Progenitor cell of endocrine pancreas (in vitro differentiated cells): ENCODE measurements at places on chromosomes 1 and 21. TPM values are rescaled to one million over a fixed set of nuclear protein-coding genes. Genes with fewer than 3 reads are reported as not detected.

GRCh38 chr1:35717911-35718476 is 690 bp downstream of the C1orf216 start:
- H3K27ac ChIP-seq: no peak overlapping the region
- peaks cover 7% of the 10 kb centered on the region for H3K36me3 ChIP-seq
- no peak for DNase-seq

GRCh38 chr1:19014765-19015164 is 58.3 kb upstream of the IFFO2 start:
- DNase-seq: no peak
- no peak overlapping the region for H3K4me3 ChIP-seq
- H3K27me3 ChIP-seq: no peaks in the 10 kb centered on the region
- H3K36me3 ChIP-seq: no peaks in the 10 kb centered on the region

GRCh38 chr1:186304982-186305949 is 69.8 kb downstream of the TPR start:
- DNase-seq: no peak
- no peak overlapping the region for H3K4me3 ChIP-seq
- H3K27ac ChIP-seq: no peak overlapping the region
- H3K27me3 ChIP-seq: no peaks in the 10 kb centered on the region

DNA sequence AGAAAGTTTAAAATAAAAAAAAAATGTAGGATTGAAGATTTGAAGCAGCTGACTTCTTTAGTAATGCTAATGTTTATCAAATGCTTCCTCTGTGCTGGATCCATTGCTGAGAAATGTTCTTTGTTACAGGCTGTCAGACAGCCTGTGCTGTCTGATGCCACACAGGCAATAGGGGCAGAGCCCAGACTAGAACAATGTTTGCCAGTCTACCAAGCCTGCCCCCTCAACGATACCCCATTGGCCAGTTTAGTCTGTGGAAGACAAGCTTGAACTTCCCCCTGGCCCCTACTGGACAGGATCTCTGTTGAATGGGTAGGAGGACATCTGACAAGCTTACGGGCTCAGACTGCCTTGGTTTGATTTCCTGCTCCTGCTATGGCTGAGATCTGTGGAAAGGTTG is 79.4 kb downstream of the PAPPA2 start:
- no peak overlapping the region for H3K4me3 ChIP-seq
- no peak for DNase-seq
- no peaks in the 10 kb centered on the region for H3K27me3 ChIP-seq
- H3K36me3 ChIP-seq: no peaks in the 10 kb centered on the region
- H3K4me1 ChIP-seq: no peaks in the 10 kb centered on the region

S100A2 gene
- total RNA-seq: 0.36 and 1.6 TPM in 2 replicates

DNA sequence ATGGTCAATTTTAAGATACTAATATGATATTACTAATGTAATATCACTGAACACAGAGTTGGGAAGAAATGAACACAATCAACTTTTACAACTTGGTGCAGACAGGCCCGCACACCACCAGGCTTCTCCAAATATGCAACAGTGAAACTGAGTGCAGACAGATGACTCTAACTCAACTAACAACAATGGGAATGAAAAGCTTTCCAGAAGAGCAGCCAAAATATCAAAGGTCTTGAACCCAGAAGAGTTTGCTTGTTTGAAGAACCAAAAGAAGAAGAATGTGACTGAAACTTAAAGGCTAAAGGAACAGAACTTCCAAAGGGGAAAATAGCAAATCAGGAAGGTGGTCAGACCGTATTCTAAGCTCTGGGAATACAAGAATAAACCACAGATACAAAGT is 89.8 kb upstream of the COL11A1 start:
- no peak overlapping the region for H3K4me3 ChIP-seq
- H3K36me3 ChIP-seq: no peaks in the 10 kb centered on the region
- no peak overlapping the region for H3K27ac ChIP-seq
- H3K4me1 ChIP-seq: no peaks in the 10 kb centered on the region
- no peak for DNase-seq

- no peak overlapping the region for H3K27ac ChIP-seq
- peaks cover 1% of the 10 kb centered on the region for H3K36me3 ChIP-seq
- peaks cover 3% of the 10 kb centered on the region for H3K4me1 ChIP-seq
- no peaks in the 10 kb centered on the region for H3K27me3 ChIP-seq
Measured at GRCh38 chr1:59718064-59718988, 96.4 kb upstream of the HOOK1 start.

GRCh38 chr1:235470741-235471439 is 33.4 kb downstream of the B3GALNT2 start:
- no peak overlapping the region for H3K27ac ChIP-seq
- no peak overlapping the region for H3K4me3 ChIP-seq
- H3K27me3 ChIP-seq: no peaks in the 10 kb centered on the region
- no peak for DNase-seq

DNA sequence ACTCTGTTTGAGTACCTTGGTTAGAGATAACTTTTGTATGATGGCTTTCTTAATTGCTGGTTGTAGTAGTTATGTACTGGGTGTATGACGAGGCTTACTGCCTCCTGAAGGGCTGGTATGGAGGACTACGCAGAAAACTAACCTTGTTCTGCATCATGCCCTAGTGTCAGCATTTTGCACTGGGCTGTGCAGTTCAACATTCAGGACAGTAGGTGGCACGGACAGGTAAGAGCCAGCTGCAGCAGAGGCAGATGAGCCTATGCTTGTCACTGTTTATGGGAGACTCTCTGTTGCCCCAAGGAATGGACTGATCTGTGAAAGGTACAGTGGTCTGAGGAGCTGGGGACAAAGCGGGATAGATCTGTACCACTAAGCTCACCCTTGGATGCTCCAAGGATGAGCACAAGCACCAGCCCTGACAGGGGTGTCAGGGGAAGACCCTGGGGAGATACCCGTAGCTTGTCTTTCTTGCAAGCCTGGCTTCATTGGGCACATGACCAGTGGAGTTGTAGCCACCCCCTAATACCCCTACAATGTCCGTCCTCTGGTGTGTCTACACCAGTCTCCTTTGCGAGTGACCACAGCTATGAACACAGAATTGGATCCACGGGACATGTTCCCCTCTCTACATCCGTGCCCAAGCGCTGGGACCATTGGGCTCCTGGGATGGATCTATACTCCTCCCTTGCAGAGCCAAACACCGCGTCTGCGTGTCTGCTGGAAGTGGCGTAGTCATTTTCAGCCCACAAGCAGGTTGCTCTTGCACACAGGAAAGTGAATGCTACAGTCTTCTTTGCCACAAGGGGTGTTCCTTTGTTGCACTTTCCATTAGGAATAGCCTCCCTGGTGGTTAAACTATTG is 51.1 kb upstream of the CFHR3 start:
- H3K4me1 ChIP-seq: no peaks in the 10 kb centered on the region
- peaks cover 6% of the 10 kb centered on the region for H3K27me3 ChIP-seq
- peak; percentile 33 for DNase-seq
- no peak overlapping the region for H3K4me3 ChIP-seq
- H3K27ac ChIP-seq: no peak overlapping the region
- no peaks in the 10 kb centered on the region for H3K36me3 ChIP-seq

CD247 gene
- not detected in 2 replicates for total RNA-seq

DNA sequence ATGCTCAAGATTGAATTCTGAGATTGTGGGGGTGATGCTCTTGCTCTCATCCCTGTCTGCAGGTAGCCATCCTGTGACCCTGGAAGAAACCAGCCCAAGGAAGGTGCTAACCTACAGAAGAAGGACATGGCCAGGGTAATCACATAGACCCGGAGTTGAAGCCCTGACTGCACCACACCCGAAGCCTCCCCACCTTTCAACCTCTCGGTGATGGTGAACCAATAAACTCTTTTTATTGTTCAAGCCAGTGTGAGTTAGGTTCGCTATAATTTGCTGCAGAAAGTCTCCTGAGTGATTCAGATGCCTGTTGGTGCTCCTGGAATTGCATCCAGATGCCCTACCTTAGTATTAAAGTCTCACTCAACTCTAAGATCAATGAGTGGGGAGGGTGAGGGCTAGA is 163.6 kb downstream of the PLPP3 start:
- H3K4me1 ChIP-seq: peaks cover 50% of the 10 kb centered on the region
- peak overlapping the region; percentile 9 for H3K4me3 ChIP-seq
- H3K27me3 ChIP-seq: no peaks in the 10 kb centered on the region
- H3K36me3 ChIP-seq: no peaks in the 10 kb centered on the region

DNA sequence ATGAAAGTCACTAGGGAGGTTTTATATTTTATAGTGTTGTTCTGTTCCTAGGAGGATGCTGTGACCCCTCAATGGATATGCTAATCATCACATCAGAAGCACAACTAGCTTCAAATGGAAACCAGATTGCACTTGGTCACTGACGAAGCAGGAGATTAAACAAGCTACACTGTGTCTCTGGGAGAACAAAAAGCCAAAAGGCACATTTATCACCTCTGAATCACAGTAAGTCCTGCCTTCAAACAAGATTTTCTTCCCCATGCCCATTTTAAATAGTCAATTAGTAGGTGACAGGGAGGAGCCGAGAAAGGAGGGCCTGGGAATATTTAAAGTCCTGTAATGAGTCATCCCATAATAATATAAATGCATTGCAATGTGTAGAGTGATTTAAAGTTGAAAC is 38.1 kb downstream of the RGS2 start:
- no peak overlapping the region for H3K4me3 ChIP-seq
- DNase-seq: no peak
- no peak overlapping the region for H3K27ac ChIP-seq
- no peaks in the 10 kb centered on the region for H3K27me3 ChIP-seq
- peaks cover 16% of the 10 kb centered on the region for H3K4me1 ChIP-seq

GRCh38 chr1:225191199-225191753 is 236.6 kb downstream of the LBR start:
- H3K27ac ChIP-seq: no peak overlapping the region
- no peak overlapping the region for H3K4me3 ChIP-seq
- peaks cover 60% of the 10 kb centered on the region for H3K36me3 ChIP-seq
- DNase-seq: no peak
- no peaks in the 10 kb centered on the region for H3K27me3 ChIP-seq

GRCh38 chr1:108643492-108644335 is 17.2 kb downstream of the HENMT1 start:
- H3K4me1 ChIP-seq: peaks cover 11% of the 10 kb centered on the region
- H3K4me3 ChIP-seq: no peak overlapping the region
- no peak for DNase-seq

DNA sequence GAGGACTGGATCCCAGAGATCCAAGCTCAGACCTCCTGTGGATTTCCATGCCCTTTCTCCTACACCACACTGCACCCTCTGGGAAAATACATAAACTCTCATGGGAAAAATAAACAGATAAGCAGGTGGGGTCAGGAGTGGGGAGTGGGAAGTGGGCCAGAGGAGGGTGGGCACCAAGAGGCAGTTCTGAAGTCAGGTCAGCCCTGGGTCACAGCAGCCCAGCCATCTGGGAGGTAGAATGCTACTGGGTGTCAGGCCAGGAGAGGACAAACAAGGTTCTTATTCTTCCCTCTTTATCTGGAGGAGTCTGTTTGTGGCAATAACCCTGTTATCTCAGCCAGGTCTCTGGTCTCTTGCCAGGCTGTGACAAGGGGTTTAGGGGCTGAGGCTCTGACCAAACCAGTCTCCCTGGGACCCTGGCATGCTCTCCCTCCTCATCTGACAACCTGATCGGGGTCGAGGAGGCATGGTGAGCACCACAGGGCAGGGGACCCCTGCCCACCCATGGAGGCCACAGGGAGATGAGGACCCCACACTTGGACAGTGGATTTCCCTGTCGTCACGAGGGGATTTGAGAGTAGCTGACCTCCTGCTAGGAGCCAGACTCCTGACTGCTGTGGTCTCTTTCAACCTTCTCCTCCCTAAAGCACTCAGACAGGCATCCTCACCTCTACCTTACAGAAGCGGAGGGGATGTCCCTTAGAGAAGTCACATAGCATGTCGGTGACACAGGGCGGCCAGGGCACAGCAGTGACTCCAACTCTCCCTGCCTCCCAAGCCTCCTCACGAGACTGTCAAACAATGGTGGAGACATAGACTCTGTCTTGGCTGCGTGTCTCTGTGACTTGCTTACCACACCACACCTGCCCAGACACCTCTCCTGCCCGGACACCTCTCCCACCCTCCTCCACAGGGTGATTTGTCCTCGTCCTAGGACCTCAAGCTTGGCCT is 51.3 kb upstream of the IFFO2 start:
- no peak for DNase-seq
- H3K4me1 ChIP-seq: peaks cover 65% of the 10 kb centered on the region
- H3K36me3 ChIP-seq: peaks cover 2% of the 10 kb centered on the region
- H3K27ac ChIP-seq: peak overlapping the region; percentile 93
- peak overlapping the region; percentile 53 for H3K4me3 ChIP-seq
- no peaks in the 10 kb centered on the region for H3K27me3 ChIP-seq

DNA sequence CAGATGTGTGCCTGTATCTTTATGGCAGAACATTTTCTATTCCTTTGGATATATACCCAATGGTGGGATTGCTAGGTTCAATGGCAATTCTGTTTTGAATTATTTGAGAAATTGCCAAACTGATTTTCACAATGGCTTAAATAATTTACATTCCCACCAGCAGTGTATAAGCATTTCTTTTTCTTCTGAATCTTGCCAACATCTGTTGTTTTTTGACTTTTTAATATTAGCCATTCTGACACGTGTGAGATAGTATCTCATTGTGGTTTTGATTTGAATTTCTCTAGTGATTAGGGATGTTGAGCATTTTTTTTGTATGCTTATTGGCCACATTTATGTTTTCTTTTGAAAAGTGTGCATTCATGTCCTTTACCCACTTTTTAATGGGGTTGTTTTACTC is 864.3 kb upstream of the ADAMTS5 start:
- H3K27me3 ChIP-seq: no peaks in the 10 kb centered on the region
- H3K4me1 ChIP-seq: no peaks in the 10 kb centered on the region
- no peak overlapping the region for H3K4me3 ChIP-seq

GRCh38 chr21:45882645-45883044 is 98.9 kb upstream of the COL6A1 start:
- peaks cover 20% of the 10 kb centered on the region for H3K27me3 ChIP-seq
- no peak overlapping the region for H3K27ac ChIP-seq
- no peak overlapping the region for H3K4me3 ChIP-seq
- no peaks in the 10 kb centered on the region for H3K4me1 ChIP-seq

PGBD5 gene
- 12.6 and 16.2 TPM in 2 replicates for total RNA-seq

DNA sequence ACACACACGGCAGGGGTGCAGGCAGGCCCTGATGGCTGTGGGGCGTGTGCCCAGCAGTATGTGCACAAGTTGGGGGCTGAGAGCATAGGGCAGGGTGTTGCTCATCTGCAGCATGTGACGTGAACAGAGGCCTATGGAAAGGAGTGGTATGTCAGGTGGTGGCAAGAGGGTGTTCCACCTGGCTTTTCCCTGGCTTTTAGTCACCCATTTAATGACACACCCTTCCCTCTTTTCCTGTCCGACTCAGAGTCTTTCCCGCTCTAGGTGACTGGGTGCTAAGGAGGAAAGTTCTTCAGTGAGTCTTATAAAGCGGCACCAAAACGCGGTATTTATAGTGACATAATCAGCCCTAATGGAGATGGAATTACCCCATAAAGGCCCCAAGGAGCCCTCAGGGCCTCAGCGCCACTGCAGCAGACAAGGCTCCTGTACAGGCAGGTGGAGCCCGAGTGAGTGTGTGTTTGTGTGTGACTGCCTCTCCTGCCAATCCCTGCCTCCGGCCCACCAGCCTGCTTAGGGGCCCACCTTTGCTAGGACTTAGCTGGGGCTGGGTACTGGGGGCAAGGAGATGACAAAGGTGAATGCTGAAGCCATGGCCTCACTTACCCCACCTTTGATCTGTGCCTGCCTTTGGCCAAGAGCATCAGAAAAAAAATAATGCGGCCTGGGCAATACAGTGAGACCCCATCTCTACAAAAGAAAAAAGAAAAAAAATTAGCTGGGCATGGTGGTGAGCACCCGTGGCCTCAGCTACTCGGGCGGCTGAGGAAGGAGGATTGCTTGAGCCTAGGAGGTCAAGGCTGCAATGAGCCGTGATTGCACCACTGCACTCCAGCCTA is 3.3 kb upstream of the EPHA2 start:
- DNase-seq: no peak
- H3K4me3 ChIP-seq: no peak overlapping the region
- peaks cover 25% of the 10 kb centered on the region for H3K27me3 ChIP-seq
- H3K36me3 ChIP-seq: no peaks in the 10 kb centered on the region
- H3K27ac ChIP-seq: peak overlapping the region; percentile 84
